ENCODE measurements at places on chromosomes 13 and 19.

GRCh38 chr13:66048888-66049287, 1181.2 kb downstream of the PCDH9 start:
- no peak for DNase-seq

DNA sequence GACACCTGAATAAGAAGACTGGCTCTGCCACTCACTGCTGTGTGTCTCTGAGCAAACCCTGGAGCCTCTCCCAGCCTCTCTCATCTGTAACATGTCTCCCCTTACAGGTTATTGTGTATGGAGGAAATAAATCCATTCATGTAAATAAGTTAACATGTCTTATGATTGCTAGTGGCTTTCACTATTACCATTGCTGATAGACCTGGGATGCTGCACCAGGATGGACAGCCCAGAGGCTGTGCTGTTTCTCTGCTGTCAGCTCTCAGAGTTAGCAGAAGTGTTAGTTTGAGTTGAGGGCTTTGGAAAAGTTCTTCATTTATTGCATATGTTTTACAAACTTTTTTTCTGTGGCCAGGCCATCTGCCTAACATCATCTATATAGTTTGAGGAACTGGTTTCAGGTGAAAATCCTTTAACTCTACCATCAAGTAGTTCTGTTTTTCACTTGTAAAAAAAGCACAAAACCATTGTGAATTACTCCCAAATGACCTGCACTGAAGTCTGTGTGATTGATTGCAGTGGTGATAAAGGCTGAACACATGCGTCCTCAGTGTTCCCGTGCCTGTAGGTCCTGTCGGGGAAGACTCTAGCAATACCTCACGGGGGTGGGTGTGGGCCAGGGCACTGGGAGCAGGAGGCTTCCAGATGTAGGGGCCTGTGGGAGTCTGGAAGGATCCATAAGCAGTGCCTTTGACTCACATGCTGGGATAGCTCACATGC, 24.6 kb downstream of the MPHOSPH8 start:
- no peak for DNase-seq

DNA sequence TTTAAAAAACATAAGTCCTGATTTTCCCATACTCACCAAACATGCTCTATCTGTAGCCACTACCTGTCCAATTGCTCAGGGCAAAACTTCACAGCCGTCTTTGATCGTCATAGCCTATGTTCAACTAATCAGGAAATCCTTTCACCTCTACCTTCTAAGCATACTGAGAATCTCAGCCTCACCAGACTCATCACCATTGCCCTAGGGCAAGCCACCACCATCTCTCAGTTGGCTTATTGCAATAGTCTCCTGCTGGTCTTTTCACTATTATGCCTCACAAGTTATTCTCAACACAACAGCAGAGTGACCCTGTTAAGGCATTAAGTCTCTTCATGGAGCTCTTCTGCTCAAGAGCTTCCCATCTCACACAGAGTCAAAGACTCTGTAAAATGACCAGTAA, 260.4 kb upstream of the MAB21L1 start:
- no peak for DNase-seq

DNA sequence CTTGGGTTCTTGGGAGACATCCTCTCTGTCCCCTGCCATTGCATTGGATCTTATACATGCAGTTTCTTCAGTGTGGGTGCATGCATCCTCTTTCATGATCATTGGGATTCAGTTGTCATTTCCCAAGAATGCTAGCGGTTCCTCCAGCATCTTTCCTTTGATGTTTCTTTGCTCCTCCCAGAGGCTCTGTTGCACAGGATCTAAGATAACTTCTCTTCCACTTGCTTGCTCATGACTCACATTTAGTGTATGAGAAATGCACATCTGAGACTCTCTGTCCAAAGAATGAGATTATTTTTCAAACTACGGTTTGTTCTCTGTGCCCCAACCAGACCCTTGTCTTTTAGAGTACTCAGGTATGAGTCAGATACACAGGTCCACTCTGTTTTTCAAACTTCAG, 197.1 kb downstream of the NDFIP2 start:
- DNase-seq: peak; percentile 71

- no peak for DNase-seq
Measured at GRCh38 chr13:97238432-97238831, 16.3 kb downstream of the MBNL2 start.

- DNase-seq: no peak
Measured at GRCh38 chr13:94666065-94666464, 46.3 kb downstream of the SOX21 start.

DNA sequence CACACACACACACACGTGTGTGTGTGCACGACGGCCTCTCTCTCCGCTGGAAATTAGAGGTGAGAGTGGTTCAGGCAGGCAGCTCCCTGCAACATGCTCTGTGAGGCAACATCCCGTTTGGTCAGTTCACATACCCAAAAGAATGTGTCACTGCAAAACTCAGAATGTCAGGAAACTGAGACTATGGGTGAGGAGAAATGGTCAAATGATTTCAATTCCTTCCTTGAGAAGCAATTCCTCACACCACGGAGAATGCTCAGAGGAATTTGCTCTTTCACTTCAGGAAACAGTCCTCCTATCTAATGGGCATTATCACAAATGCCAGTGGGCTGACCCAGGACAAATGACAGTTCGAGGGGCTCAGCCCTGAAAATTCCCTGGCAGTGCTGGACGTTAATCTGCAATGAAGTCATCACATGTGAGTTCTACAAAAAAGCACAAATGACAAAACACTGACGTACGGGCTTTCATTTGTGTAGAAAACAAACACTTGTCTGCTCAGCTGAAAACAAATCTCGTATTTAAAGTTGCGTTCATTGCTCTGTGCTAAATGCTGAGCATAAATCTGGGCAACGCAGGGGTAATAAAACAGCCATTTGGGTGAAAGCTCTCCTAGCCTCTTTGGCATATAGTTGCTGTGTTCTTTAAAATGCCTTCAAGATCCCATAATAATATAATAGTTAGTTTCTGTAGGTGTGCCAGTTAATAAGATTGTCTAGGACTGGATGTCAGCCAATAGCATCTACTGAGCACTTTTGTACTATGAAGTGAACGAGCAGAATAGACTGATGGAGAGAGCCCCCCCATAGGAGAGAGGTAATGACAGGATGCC, 18.6 kb upstream of the LATS2 start:
- peak; percentile 68 for DNase-seq

DNA sequence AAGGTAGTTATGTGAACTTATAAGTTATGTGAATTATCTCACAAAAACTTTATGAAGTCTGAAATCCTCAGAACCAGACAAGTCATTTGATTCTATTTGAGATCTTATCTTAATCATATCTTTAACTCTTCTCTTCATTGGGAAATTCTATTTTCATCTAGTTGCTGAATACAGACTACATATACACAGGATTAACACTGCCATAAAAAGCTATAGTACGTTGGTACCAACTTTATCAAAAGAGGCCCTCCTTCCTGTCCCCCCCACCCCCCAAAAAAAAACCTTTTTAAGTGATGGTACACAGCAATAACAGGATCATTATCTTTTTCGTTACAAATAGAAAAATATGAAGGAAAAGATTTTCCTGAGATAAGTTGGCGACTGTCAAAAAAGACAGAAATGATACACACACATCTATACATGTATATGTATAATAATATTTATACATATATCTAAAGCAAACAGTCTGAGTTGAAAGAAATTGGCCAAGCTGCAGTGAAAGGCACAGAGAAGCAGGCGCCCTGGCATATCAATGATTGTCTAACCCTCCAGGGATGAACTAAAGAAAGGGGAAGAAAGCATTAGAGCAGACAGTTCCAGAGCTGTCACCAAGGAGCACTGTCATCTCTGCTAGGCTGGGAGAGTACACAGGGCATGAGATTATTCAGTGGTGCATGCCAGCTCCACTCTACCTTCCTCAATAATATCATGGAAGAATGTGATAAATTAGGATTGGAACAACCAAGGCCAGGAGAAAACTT, 116.7 kb downstream of the KLF12 start:
- no peak for DNase-seq

- no peak for DNase-seq
Measured at GRCh38 chr19:19385896-19386869, 19.3 kb upstream of the GATAD2A start.

DNA sequence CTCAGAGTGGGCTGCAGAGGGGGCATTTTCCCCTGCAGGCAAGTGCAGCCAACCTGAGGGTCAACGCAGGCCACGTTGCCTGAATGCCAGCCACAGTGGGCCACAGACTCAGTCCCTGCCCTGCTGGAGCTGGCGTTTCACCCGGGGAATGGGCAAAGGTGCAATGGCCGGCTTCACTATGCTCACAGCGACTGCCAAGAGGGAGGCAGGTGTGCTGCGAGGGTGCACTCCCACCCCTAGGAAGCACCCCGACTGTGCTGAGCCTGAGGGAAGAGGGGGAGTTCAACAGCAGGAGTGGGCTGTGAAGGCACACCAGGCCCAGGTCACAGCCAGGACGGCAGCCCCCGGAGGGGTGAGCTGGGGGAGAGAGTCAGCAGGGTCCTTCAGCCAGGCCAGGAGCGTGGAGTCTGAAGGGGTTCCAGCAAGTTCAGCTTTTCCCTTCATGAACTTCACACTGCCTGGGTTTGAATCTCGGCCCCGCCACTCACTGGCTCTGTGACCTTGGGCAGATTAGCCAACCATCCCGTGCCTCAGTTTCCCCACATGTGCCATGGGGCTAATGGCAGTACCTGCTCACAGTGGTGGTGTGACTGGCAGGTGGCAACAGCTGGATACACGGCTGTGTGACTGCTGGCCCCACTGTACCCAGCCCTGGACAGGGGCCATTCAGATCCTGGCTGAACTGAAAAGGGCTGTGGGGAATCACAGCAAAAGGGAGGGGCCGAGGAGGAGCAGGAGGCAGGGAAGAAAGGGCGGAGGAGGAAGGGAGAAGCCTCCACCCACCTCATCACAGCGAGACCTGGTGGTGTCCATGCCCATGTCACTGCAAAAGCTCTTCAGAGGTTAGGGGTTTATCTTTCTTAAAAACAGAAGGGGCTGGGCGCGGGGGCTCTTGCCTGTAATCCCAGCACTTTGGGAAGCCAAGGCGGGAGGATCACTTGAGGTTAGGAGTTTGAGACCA, 7.6 kb downstream of the TRAPPC6A start:
- DNase-seq: no peak
